ENCODE measurements at places on chromosomes 1 and 21.

DNA sequence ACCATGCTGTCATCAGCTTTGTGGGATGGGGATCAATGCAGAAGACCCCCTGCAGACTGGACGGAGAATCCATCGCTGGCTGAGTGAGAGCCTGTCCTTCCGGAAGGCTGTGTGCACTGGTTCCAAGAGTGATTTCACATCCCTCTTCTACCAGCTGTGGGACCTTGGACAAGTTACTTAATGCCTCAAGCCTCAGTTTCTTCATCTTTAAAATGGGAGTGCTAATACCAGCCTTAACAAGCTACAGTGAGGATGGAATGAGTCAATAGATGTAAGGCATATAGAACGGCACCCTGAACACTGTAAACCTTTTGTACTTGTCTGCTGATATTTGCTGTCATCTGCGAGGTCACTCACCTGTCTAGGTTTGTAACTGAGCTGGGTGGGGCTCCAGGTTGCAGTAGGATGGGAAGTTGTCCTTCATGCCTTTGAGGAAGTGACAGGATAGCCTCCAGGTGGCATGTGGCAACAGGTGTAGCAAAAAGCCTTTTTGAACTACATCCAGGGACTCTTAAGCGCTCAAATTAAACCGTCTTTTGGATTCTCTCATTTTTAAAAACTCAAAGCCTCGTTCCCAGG, 27.5 kb downstream of the TMEM51 start:
- DNase-seq = no peak

DNA sequence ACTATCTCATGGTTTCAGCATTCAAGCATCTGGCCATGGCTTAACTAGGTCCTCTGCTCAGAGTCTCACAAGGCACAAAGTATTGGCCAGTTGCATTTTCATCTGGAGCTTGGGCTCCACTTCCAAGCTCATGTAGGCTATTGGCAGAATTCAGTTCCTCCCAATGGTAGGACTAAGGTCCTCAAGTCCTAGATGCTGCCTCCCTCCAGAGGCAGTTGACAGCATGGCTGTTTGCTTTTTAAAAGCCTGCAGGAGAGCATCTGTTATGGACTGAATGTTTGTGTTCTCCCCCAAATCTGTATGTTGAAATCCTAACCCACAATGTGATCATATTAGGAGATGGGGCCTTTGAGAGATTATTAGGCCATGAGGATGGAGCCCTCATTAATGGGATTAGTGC, 38.0 kb upstream of the HLX start:
- DNase-seq = no peak

DNA sequence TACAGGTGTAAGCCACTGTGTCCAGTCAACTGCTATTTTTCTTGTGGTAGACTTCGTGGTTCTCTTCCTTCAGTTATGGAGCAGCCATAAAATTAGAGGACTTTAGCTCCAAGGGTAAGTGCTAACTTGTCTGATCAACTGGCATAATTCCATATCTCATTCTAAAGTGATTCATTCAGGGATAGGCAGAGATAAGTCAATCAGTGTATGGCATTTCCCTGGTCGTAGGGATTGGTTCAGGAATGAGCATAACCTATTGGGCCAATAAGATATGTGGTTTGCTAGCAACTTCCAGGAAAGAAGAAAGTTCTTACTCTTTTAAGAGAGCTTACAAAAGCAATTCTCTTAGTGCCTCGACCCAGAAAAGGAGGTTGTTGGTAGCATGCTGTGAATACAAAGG, 4.7 kb upstream of the ZSWIM5 start:
- no peak for DNase-seq

GRCh38 chr1:153538315-153538821, 2.4 kb downstream of the S100A5 start:
- no peak for DNase-seq

- no peak for DNase-seq
Observed at GRCh38 chr1:63935143-63935542, 161.3 kb downstream of the ROR1 start.

Measured in HCT116 (cell line).